ENCODE measurements at places on chromosomes 3 and 15.

DNA sequence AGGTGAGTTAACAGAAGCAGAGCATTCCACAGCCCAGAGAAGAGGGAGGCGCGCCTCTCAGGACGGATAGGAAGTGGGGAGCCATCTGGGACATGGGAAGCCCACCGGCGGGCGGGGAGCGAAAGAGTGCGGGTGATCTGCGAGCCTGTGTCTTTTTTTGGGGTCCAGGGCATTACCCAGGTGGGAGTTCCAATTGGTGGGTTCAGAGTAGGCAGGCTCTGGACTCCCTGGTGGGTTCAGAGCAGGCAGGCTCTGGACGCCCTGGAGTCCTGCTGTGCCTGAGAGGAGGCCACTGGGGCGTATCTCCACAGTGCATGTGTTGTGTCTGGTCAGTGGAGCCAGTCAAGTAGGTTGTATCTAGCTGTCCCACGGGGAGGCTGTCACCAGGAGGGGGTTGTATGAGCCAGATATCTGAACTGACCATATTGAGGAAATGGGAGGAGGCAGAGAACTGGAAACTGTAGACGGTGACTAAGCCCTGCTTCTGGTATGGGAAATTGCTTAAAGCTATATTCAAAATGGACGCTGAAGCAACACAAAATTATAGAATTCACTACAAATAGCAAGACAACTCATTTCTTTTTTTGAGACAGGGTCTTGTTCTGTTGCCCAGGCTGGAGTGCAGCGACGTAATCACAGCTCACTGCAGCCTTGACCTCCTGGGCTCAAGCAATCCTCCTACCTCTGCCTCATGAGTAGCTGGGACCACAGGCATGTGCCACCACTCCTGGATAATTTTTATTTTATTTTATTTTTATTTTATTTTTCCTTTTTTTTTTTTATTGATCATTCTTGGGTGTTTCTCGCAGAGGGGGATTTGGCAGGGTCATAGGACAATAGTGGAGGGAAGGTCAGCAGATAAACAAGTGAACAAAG lies 34.5 kb upstream of the CHST2 start:
- DNase-seq: peak; percentile 18

- no peak for DNase-seq
Measured at GRCh38 chr3:143831208-143831607, 17.1 kb downstream of the SLC9A9 start.

GRCh38 chr3:21668012-21668411 lies 83.0 kb downstream of the ZNF385D start:
- DNase-seq: no peak

DNA sequence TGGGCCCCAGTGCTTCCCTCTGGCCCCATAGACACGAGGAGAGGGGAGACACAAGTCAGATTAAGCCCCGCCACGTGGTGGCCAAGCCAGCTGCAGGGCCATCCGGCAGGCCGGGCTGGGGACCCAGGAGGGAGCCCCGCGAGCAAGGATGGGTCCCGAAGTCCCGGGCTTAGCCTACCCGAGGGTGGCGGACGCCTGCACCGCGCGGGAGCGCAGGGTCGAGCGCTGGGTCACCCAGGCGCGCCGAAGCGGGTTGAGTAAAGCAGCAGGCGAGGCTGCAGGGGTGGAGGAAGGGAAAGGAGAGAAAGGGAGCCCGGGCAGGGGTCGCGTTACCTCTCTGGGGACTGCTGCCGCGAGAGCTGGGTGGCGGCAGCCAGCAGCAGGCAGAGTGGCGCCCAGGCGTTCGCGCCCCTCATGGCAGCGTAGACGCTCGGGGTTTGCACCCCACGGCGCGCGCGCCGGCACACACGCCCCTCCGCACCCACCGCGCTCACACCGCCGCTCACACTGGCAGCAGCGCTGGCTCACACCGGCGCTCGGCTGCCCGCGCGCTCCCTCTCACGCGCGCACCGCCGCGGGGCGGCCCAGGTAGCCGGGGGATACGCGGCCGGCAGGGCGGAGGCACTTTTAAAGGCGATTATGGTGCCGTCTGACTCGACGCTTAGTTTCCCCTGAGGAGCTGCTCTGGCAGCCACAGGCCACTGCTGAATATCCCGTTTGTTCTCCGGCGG lies at the start of gene PCOLCE2:
PCOLCE2 (minus strand) TSS at position 603 of the 731 bp plus-strand sequence; CDS start at position 416, 187 bp downstream.
- DNase-seq: peak; percentile 7

- no peak for DNase-seq
Measured at GRCh38 chr3:173586166-173586565, 188.6 kb downstream of the NLGN1 start.
